ENCODE measurements at places on chromosomes 4 and X.

DNA sequence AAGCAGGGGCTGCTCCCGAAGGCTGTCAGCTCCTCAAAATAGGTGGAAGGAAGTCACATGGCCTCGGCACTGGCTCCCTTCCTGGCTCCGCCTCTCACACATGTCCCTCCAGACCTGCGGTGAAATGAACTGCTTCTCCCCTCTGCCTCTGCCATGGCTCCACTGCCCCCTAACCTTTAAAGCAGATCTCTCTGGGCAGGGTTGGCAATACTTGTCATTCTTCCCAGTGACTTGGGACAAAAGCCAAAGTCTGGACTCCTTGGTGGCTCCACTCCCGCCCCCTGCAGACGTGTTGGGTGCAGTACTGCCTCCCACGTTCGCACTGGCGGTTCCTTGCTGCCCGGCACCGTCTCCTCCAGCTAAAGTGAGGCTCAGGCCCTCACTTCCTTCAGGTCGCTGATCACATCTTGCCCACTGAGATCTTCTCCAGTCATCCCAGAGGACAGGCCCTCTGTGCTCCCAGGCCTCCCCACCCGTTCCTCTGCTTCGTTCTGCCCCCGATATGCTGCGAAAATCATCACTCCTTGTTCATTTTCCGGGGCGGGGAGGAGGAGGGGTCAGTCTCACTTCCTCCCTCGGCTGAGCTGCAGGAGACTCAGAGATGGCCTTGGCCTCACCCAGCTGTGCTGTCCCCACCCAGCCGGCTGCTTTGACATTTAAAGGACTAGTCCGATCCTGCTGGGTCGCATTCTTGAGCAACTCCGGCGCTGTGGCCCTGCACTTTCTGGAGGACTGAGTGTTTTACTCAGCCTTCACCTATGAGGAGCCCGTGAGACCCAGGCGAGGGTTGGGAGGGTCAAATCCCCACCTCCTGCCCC, 97.4 kb downstream of the PHKA2 start:
- DNase-seq, result peak; percentile 56

DNA sequence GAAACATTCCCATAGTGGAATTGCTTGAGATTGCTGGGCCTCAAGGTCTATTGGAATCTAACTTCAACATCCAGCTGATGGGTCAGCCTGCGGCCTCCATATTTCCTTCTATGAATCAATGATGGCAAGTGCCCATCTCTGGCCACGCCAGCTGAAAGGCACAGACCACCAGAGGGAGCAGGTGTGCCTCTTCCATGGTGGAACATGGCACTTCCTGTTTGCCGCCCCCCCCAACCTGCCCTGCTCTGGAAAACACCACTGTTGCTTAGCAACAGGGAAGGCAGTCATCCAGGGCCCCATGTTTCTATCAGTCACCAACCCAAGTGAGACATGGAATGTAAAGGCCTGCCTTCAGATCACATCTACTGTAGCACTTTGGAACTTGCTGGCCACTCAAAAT, 11.6 kb downstream of the PAGE4 start:
- peak; percentile 50 for DNase-seq

- DNase-seq, result peak; percentile 76
Observed at GRCh38 chrX:9656277-9656676, 109.4 kb downstream of the GPR143 start.

DNA sequence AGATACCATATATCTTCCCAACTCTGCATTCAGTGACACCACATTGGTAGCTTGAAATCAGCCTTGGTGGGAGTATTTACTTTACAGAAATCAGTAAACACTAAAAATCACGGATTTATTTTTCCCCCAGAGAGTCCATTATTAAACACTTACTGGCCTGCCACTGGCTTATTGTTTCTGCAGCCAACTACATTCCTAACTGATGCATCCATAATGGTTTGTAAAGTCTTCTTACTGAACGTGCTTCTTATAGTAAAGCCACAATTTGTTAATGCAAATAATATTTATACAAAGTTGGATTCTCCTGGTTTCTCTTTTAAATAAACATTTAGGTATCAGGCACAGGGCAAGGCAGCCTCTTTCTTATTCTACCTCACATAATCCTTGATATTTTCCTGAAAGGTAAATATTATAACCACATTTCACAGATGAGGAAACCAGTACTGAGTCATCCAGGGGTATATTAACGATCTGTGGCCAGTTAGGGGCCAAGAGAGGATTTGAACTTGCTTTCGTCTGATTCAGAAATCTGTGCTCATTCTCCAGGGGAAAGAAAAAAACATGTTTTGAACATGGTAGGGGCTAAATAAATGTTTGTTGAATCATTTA, 136.5 kb downstream of the RAB28 start:
- no peak for DNase-seq

GRCh38 chrX:3743801-3744439, 30.5 kb upstream of the PRKX start:
- DNase-seq, result no peak

GRCh38 chrX:47112316-47112954, 32.1 kb downstream of the NDUFB11 start:
- peak; percentile 12 for DNase-seq

GRCh38 chr4:113607998-113608397, 153.5 kb downstream of the CAMK2D start:
- no peak for DNase-seq

- DNase-seq, result no peak
Observed at GRCh38 chr4:176760471-176760870, 32.3 kb downstream of the VEGFC start.

DNA sequence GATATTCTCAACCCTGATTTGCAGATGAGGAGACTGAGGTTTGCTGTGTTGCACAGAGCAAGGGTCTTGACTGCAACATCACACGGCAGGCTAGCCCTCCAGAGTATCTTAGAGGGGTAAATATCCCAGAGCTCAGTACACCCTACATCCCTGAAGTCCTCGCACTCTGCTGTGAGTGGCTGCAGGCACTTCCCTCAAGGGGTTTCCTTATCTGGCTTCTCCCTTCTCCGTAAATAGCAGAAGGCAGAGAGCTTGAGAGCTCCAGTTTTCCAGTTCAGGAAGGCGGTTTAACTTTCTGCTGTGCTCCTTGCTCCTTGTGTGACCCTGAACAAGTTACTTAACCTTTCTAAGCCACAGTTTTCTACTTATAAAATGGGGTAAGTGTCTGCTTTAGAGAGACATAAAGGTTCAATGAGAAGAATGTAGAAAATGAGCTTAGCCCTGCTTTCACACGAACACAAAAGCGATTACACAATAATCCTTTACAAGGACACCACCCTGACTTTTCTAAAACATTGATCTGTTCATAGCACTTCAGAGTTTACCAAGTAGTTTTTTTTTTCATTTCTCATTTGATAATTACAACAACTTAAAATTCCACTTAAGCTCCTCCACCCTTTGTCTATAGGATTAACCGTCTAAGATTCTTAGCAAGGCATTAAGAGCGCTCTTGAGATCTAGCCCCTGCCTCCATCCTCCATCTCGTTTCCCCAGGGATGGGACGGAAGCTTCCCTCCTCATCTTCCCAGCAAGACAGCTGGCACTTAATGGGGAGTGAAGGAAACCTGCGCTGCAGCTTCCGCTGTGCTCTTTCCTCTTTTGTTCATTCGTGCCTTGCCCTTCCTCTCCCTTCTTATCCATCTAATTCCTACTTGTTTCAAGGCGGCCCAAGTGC, 68.4 kb downstream of the TAPT1 start:
- peak; percentile 33 for DNase-seq

DNA sequence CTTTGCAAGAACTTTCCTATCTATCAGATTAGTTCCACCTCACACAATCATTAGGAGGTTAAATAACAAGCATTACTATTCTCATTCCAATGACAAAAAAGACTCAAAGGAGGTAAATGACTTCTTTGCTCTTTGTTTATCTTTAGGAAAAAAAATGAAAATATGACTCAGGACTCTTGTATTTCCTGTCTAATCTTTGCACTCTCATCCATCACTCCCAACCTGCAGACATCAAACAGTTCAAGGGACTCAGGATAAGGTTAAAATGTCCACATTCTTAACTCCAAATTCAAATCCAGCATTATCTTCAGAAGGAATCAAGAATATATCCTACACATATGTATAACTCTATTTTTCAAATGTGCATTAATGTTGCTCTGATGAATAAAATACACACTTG, 139.6 kb downstream of the UNC5C start:
- peak; percentile 10 for DNase-seq

DNA sequence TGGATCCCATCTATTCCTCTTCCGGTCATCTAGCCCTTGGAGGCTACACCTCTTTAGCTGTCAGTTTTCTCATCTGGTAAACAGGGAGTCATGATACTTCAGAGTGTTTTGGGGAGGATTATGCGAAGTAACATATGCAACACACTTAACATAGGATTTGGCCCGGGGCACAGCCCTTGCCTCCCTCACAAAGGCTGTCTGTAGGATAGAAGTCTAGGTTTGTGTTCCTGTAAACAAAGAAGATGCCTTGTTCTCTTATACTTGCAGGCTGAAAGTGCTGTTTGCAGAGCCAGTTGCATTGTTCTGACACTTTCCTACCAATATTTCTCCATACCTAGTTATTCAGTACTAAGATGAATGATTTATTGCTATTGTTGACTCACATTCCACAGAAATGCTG, 2.2 kb upstream of the APELA start:
- DNase-seq, result no peak

DNA sequence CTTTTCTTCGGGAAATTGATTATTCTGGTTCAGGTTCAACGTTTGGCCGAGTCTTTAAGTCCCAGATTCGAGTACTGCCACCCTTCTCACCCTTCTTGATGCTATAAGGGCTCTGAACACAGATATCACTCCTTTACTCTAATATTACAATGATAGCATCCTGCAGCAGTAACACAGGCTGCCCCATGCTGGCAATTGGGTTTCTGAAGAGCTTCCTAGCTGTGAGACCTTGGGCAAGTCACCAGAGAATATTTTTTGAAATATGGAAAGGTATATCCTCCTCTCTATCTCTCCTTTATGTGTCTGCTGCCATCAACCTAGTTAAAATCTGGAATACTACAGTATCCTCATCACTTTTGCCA, 297 bp upstream of the MTMR8 start:
- no peak for DNase-seq

DNA sequence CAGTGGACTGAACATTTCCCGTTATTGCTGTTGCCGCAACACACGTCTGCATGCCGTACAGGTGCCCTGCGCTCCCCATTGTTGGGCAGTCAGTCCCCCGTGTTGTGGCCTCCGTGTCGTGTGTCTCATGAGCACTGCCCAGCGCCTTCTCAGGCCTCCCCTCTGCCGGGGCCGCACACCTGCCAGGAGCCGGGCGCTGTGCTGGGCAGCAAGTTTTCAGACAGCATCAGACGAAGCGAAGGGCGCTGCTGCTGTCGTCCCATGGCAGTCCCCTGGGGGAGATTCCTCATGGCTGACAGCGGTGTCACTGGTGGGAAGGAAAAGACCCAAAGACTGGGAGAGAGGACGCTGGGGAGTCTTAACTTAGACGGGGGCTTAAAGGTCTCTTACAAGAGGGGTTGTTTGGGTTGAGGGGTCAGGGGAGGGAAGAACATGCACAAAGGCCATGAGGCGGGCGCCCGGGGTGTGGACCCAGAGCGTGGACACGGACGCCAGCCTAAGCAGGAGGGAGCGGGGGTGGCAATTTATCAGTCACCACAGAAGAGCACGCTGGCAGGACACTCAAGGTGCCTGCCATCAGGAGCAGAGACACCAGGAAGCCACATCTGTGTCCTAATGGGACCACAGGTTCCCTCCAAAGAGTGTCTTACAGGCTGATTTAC, 47.3 kb downstream of the RGS12 start:
- DNase-seq, result no peak

GRCh38 chr4:158860856-158861255, 92.0 kb downstream of the FNIP2 start:
- DNase-seq, result no peak

GRCh38 chr4:108502356-108502755, 118.0 kb upstream of the RPL34 start:
- DNase-seq, result no peak

DNA sequence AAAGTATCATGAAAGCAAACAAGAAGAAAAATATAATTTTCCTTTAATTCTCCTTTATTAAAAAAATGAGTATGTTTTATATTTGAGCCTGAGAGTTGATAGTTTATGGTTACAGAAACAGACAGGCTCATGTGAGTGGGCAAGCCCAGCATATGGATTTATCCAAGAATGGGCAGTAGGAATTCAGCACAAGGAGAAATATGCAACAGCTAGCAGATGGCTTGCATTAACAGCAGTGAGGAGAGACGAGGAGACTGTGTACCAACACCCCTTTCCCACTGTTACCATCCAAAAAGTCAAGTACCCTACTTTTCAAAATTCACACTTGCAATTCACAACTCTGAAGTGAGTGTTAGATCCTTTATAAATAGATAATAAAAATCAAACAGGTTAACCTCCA, 1760.2 kb upstream of the TENM3 start:
- DNase-seq, result no peak

- no peak for DNase-seq
Observed at GRCh38 chrX:18935893-18936292, 48.0 kb downstream of the PHKA2 start.

- DNase-seq, result no peak
Observed at GRCh38 chr4:148793221-148793620, 351.0 kb upstream of the NR3C2 start.

- DNase-seq, result no peak
Observed at GRCh38 chr4:176690716-176691115, 102.0 kb downstream of the VEGFC start.

- no peak for DNase-seq
Observed at GRCh38 chrX:125205918-125206665, 113.6 kb upstream of the TEX13C start.

DNA sequence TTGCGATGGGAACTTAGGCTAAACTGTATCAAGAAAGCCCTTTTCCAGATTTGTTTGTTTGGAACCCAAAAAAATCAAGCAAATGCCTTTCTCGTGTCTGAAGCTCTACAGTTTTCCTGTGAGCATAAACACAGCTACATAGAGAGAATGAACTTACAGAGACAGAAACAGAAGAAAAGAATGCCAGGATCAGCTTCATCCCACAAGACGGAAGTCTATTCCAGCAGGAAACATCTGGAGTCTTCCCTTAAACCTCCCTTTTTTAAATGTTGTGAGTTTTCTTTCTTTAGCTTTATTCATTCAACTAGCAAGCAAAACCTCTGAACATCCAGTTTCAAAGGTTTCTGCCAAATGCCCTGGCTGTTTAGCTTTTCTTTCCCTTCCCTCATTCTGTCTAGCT, 32.6 kb upstream of the ZFP42 start:
- no peak for DNase-seq

DNA sequence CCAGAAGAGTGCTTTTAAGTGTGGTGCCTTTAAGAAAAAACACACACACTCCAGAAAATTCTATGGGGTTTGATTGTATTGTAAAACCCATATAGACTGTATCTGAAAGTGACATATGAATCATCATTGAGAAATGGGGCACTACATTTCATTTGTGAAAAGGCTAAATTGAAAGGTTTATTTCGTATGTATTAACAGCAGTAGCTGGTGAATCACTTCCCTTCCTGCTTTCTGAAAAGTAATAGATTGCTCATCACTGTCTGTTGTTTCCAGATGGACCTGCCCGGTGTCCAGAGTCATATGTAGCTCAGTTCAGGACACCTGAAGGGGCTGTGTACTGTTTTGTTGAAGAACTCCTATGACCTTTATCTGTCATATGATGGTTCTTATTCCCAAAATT, 28.1 kb upstream of the HPRT1 start:
- DNase-seq, result peak; percentile 58
